ENCODE measurements at places on chromosomes 6 and 20.
A peak's percentile ranks its signal among the peaks of the same experiment; 100 is the strongest.

GRCh38 chr6:35547676-35548075, 35.0 kb upstream of the TULP1 start:
- DNase-seq, result no peak

- DNase-seq, result peak; percentile 73
These were observed at the start of gene PRSS35 for GRCh38 chr6:83511901-83512681. PRSS35 (plus strand) TSS chr6:83512534; CDS start chr6:83523442, 10,908 bp downstream.

GRCh38 chr6:99026135-99026534, 78.4 kb upstream of the FBXL4 start:
- DNase-seq, result peak; percentile 57

DNA sequence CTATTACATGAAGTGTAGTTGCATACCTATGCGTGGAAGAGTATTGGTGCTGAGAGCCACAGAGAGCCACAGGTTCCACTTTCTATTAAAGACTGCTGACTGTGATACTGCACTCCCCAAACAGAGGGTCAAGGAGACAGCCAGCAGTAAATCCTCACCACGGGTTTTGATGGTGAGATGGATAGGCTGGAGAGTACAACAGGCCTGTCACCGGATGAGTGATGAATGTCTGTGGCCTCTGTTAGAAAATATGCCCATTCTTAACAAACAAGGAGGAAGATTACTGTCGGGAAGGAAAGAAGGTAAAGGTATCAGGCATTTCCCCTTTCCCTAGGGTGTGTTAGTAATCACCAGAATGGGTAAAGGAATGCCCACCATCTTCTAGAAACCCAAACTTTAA, 286.5 kb downstream of the ALDH8A1 start:
- DNase-seq, result no peak

- DNase-seq, result no peak
These were observed 479.6 kb upstream of the CHD6 start for GRCh38 chr20:42097741-42098140.

- DNase-seq, result peak; percentile 47
These were observed 17.6 kb upstream of the HLA-A start for GRCh38 chr6:29924731-29925130.

DNA sequence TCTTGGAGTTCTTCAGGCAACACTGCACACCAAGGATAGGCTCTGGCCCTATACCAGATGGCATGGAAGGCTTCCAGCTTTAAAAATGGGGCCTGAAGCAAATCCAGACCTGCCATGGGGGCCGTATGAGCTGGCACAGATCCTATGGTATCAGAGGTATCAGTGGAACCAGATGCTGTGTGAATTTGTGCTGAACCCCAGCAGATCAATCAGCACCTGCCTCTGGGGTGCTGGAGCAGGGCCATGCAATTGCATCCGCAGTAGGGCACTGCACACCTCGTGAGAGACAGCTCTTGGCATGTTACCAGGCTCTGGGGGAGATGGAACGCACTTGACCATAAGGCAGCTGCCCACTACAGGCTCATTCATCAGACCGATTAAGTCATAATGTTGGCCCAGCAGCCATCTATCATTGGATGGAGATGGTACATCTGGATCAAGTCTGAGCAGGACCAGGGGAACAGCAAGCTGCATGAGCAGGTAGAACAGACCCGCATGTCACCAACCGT, 221.5 kb downstream of the MYLK4 start:
- no peak for DNase-seq

GRCh38 chr6:192313-192664, 100.0 kb upstream of the DUSP22 start:
- DNase-seq, result no peak

GRCh38 chr6:71049198-71049770, 92.4 kb upstream of the B3GAT2 start:
- DNase-seq, result no peak

GRCh38 chr6:106849676-106850332, 124.7 kb downstream of the CD24 start:
- DNase-seq, result no peak

- DNase-seq, result no peak
These were observed 128.5 kb downstream of the FLRT3 start for GRCh38 chr20:14208956-14209355.

GRCh38 chr6:134247231-134247833, 70.6 kb downstream of the SGK1 start:
- no peak for DNase-seq

- DNase-seq, result peak; percentile 32
These were observed 124.8 kb downstream of the INSM1 start for GRCh38 chr20:20492521-20493332.

- peak; percentile 42 for DNase-seq
These were observed 621.1 kb upstream of the ADGRB3 start for GRCh38 chr6:68013780-68014515.

DNA sequence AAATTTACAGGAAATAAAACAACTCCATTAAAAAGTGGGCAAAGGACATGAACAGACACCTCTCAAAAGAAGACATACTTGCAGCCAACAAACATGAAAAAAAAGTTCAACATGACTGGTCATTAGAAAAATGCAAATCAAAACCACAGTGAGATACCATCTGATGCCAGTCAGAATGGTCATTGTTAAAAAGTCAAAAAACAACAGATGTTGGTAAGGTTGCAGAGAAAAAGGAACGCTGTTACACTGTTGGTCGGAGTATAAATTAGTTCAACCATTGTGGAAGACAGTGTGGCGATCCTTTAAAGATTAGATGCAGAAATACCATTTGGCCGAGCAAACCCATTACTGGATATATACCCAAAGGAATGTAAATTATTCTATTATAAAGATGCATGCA, 858.0 kb upstream of the FLRT3 start:
- no peak for DNase-seq

- DNase-seq, result no peak
These were observed 10.7 kb downstream of the OSER1 start for GRCh38 chr20:44199877-44200276.

GRCh38 chr6:168459572-168459971, 18.6 kb downstream of the SMOC2 start:
- DNase-seq, result no peak

DNA sequence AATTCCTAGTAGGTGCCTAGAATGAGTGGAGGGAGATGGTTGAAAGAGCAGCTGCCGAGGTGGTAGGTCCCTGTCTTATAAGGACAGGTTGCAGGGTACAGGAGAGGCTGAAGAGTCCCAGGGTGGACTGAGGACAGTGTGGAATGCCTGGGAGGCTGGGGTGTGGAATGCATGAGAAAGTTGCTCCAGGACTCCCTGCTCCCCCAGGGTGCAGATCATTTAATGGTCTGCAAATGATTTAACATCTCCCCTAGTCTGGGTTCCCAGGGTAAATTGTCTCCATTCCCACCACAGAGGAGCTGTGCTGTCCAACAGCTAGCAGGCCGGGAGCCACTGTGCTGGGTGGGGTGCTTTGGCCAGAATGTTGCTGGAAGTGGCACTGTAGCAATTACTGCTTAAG, 76.0 kb downstream of the CD83 start:
- DNase-seq, result no peak

GRCh38 chr20:53623454-53624211, 30.0 kb upstream of the ZNF217 start:
- DNase-seq, result peak; percentile 78

- no peak for DNase-seq
These were observed 252.2 kb downstream of the HACE1 start for GRCh38 chr6:104607501-104607900.

- DNase-seq, result peak; percentile 73
These were observed 1.8 kb downstream of the RIPOR2 start for GRCh38 chr6:24933868-24934401.

GRCh38 chr6:157246771-157247484, 76.4 kb downstream of the TMEM242 start:
- peak; percentile 78 for DNase-seq

- DNase-seq, result no peak
These were observed 19.0 kb downstream of the RRBP1 start for GRCh38 chr20:17663040-17663399.

- DNase-seq, result no peak
These were observed 293.5 kb downstream of the CDKAL1 start for GRCh38 chr6:20827798-20828197.

DNA sequence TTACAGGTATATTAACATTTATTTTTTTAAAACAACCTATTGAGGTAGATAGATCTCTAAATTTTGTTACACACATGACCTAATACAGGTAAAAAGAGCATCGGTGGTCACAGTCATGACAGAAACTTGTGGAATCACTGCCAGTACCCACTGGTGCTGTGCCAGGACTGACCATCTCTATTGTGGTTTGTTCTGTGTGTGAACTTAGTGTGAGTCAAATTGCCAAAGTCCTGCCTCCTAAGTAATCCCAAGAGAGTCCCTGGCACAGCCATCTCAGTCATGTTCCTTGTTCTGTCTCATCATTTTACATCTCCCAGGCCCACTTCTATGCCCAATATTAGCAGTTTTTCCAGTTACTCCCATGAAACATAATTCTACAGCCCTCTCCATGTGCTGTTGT, 21.4 kb downstream of the GSTA2 start:
- no peak for DNase-seq

DNA sequence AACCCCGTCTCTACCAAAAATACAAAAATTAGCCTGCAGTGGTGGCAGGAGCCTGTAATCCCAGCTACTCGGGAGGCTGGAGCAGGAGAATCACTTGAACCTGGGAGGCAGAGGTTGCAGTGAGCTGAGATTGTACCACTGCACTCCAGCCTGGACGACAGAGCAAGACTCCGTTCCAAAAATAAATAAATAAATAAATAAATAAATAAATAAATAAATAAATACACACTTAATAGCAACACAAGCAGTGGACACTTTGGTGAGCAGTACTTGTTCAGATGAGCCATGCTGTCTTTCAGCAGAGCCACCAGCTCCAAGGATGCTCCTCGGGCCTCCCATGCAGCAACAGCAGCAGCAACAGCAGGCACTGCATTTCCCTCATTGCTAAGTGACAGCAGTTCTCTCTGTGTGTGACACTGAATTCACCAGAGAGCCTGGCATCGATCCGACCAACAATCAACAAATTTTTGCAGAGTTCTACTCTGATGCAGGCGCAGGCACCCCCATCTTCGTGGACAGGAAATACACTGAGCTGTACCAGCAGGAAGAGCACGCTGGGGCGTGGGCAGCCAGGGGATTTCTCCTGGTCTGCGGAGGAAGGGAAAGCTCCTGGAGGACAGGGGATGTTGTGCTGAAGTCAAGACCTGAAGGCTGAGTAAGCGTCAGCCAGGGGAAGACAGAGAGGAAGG, 54.0 kb upstream of the SNX9 start:
- DNase-seq, result no peak

GRCh38 chr20:25145131-25145530, 50.4 kb upstream of the ENTPD6 start:
- DNase-seq, result no peak

DNA sequence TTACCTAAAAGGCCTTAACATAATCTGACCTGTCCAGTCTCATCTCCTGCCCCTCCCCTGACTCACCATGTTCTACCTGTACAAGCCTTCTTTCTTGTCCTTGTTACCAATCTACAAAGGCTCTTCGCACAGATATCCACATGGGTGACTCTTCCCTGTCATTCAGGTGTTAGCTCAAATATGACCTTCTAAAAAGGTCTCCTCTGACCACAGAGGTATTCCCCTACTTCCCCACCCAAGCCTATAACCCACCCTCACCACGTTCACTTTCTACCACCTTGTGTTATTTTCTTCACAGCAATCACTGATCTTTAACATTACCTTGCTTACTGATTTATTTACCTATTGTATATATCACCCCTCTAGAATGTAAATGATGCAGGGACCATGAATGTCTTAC, 96.7 kb downstream of the BTBD9 start:
- DNase-seq, result no peak

DNA sequence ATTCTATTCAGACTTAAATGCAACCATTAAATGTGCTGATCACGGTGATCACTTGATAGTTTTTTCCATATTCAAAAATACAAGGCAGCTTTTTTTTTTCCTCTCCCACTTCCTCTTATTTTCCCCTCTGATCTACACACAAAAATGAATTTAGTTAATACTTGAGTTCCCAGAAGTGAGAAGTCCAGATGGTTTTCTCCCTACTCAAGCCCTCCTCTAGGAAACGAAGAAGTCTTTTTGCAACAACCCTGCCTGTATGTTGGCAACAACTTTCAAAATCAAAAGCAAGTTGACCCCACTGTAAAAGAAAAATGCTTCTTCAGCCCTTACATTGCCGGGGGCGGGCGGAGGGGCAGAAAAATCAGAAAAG, 24.3 kb downstream of the ARHGAP18 start:
- DNase-seq, result no peak

- peak; percentile 99 for DNase-seq
These were observed 102.2 kb downstream of the SYCP2 start for GRCh38 chr20:59831024-59831915.

GRCh38 chr6:144298194-144298593, 13.1 kb downstream of the UTRN start:
- DNase-seq, result peak; percentile 55

DNA sequence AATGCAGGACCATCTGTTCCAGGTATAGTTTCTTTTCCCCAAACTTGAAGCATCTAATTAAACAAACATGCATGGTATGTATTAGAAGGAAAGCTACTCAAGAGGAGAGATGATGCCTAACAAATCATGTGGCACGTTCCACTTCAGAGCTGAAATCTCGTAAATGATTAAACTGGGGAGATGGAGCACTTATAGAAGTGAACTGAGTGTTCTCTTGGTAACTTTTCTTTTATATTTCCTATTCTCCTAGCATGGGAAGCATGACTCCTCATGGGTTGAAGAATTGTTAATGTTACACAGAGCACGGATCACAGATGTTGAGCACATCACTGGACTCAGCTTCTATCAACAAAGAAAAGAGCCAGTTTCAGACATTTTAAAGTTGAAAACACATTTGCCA, 61.1 kb downstream of the CCN2 start:
- peak; percentile 67 for DNase-seq

- no peak for DNase-seq
These were observed 154.2 kb upstream of the MLN start for GRCh38 chr6:33957892-33958525.

All from DMS53 (cell line).